Smooth muscle cell of trachea (primary cell): ENCODE measurements at places on chromosomes 12 and 14. TPM values are rescaled to one million over a fixed set of nuclear protein-coding genes. Genes with fewer than 3 reads are reported as not detected.

KRT71 gene
- not detected in 2 replicates for total RNA-seq

FIGNL2 gene
- total RNA-seq = 0.29 and 0.50 TPM in 2 replicates

OXA1L gene
- total RNA-seq = 45.5 and 75.6 TPM in 2 replicates

CCDC175 gene
- not detected in 2 replicates for total RNA-seq

TBC1D30 gene
- total RNA-seq = 0.29 and 0.50 TPM in 2 replicates

ANO4 gene
- 0.44 and 1.3 TPM in 2 replicates for total RNA-seq

FOXM1 gene
- 2.8 and 22.5 TPM in 2 replicates for total RNA-seq

C12orf54 gene
- not detected in 2 replicates for total RNA-seq

LBHD2 gene
- not detected in 2 replicates for total RNA-seq

TAS2R30 gene
- total RNA-seq = 3.6 and 9.0 TPM in 2 replicates

OR4Q2 gene
- not detected in 2 replicates for total RNA-seq

NTN4 gene
- total RNA-seq = 11.1 and 60.5 TPM in 2 replicates

PLA2G1B gene
- total RNA-seq = 0.33 TPM in 1 of 2 replicates, not detected in the other

P2RX7 gene
- total RNA-seq = 3.8 and 4.6 TPM in 2 replicates

CLEC4C gene
- not detected in 2 replicates for total RNA-seq

CFL2 gene
- 104 and 154 TPM in 2 replicates for total RNA-seq
